ENCODE measurements at places on chromosomes 2 and 18.

GRCh38 chr2:120902592-120902991, 166.9 kb downstream of the GLI2 start:
- DNase-seq = no peak

DNA sequence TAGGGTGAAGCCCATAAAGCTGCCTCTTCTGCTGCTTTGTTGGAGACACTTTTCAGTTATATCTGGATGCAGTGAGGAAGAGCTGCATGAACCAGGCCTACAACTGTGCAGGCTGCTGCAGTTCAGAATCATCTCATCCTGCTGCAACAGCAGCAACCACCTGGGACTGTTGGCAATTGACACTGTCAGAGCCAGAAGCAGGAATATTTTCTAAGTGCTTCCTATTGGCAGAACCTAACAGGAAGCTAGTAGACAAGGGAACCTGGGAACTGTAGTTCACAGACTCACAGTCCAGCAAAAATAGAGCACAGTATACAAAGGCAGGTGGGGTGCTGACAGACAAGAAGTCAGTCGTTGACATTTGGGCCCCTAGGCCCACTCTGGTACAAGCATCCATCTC, 452.9 kb upstream of the SPRED2 start:
- peak; percentile 70 for DNase-seq

DNA sequence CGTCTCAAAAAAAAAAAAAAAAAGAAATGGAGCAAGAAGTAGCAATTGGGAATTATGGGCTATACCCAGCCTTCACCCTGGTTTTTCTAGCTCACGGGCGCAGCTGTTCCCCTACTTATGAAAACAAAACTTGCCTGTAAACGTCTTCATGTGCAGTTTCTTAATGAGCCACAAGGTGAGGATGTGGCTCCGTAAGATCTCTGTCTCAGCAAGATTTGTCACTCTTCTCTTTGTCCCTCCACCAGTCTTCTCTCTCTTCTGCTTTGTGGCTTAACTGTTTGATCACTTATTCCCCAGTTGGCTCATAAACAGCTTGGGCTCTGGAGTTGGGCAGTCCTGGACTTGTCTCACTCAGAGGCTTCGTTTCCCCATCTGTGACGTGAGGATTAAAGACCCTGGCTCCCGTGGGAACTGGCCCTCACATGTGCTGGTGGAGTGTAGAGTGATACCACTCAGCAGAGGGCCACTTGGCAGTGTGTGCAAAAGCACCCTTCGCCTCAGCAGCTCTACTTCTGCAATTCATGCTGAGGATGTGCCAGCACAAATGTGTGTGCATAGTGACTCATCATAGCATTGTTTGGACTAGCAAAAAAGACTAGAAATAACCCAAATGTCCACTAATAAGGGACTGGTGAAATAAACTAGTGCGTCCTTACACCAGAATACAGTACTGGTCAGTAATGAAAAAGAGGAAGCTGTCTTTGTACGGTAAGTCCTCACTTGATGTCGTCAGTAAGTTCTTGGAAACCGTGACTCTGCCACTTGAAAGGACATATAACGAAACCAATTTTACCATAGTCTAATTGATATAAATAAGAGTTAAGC, 8.7 kb downstream of the CEP68 start:
- DNase-seq = peak; percentile 47

GRCh38 chr2:217398860-217399259, 539.0 kb upstream of the TNP1 start:
- no peak for DNase-seq

DNA sequence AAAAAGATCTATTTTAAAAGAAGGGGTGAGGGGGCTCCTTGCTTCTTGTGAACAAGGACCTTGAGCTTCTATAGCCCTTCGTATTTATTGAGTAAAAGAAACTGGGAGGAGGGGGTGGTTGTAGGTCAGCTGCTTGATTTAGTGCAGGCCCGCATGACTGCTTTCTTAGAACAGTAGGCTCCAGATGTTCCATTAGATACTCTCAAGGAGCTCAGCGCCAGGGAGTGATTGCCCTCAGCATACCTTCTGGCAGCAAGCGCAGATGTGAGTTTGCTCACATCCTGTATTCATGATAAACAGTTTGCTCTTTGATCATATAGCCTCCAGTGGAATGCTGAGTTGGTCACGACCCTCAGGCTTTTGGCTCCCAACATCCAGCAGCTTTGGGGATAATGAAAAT, 108.9 kb upstream of the XPO1 start:
- no peak for DNase-seq

- DNase-seq = peak; percentile 66
These were observed 155.5 kb downstream of the CD8B2 start for GRCh38 chr2:106642679-106643078.

DNA sequence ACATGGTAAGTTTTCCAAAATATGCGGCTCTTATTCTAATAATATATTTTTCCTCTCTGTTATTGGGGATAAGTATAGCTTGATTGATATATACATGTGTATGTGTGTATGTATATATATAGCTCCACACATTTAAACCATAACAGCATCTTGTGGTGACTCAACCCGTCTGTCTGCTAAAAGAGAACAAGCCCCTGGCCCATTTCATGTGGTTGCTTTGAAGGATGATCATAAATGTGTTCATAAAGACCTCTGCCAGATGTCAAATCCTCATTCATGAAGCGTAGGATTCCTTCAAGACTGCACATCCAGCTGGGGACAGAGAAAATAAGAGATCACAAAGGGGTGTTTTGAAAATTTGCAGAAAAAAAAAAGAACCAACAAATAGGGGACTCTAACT, 79.3 kb downstream of the RHOB start:
- DNase-seq = no peak

GRCh38 chr2:95269036-95269680, 5.1 kb upstream of the PROM2 start:
- no peak for DNase-seq

- DNase-seq = no peak
These were observed 65.4 kb upstream of the CTNNA2 start for GRCh38 chr2:79447463-79447862.

- no peak for DNase-seq
These were observed 693.4 kb upstream of the TMEFF2 start for GRCh38 chr2:192888109-192888508.

- DNase-seq = no peak
These were observed 58.5 kb upstream of the PARD3B start for GRCh38 chr2:204486805-204487204.

DNA sequence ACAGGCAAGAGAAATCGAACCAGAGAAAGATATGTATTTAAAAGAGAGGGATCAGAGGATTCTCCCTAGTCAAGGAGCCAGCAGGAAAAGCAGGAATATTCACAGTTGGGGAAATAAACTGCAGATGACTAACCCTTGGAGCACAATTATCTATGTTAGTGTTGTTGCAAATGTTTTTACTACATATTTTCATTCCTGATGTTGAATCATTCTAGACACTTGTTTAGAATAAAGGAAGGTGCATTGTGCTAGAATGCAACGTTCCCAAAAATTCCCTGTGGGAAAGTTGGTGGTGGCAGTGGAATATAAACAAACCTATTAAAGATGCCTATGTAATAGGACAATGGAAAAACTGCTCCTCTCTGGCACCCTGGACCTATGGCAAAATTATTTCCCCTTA, 63.3 kb downstream of the DTNA start:
- no peak for DNase-seq

GRCh38 chr2:10163498-10164486, 41.3 kb downstream of the RRM2 start:
- DNase-seq = no peak
